ENCODE measurements at places on chromosomes 1 and 21.

- DNase-seq: no peak
Observed at GRCh38 chr1:47409311-47410067, 6.6 kb upstream of the FOXE3 start.

- no peak for DNase-seq
Observed at GRCh38 chr1:153872331-153872730, 50.4 kb downstream of the GATAD2B start.

GRCh38 chr1:3368711-3369445, 85.6 kb upstream of the ARHGEF16 start:
- no peak for DNase-seq

DNA sequence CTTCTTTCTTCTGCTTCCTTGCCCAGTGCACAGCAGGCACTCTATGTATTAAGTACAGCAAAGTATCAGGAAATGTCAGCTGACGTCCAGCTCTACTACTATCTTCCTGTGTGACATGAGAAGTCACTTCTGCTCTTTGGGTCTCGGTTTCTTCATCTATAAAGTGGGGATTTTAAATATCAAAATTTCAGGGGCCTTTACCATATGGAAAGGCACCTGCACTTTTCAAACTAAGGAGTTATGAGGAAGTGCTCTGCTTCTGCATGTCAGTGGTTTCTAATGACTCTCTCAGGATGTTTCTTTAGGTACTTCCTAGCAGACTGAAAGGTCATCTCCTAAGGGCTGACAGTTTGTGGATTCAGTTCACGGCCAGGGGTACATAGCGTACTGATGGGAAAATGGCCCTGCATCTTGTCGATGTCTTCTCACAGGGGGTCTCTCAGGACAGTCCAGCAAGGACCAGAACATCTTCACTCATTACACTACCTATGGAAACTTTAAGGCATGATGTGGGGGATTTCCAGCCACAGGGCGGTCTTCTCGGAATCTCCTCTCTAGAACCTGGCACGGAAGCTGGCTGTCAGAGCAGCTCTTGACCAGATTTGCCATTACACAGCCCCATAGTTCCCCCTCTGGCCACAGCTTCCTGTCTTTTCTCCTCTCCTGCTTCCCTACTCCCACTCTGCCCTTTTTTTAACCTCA, 42.0 kb upstream of the MTF1 start:
- DNase-seq: no peak

GRCh38 chr1:204988196-204988595, 54.8 kb upstream of the CNTN2 start:
- no peak for DNase-seq

GRCh38 chr1:19232524-19232846, 18.8 kb downstream of the EMC1 start:
- no peak for DNase-seq

DNA sequence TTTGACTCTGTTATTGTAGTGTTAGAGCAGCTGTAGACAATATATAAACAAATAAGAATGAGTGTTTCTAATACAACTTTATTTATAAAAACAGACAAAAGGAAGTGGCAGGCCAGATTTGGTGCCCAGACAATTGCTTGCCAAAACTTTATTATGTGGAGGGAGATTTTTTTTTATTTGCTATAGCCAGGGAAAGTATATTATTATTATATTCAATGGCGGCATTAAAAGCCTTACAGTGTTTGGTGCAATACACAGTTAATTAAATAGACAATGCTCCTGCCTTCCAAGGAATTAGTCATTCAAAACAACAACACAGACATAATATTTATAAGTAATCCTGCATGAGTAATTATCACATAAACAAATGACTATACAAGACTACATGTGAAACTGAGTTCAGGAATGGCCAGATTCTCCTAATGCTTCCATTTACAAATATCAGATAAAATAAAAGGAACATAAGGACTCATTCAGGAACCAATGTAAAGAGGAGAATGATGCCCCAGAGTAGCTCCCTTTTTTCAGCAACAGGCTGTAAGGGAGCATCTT, 10.6 kb upstream of the RC3H1 start:
- DNase-seq: no peak

DNA sequence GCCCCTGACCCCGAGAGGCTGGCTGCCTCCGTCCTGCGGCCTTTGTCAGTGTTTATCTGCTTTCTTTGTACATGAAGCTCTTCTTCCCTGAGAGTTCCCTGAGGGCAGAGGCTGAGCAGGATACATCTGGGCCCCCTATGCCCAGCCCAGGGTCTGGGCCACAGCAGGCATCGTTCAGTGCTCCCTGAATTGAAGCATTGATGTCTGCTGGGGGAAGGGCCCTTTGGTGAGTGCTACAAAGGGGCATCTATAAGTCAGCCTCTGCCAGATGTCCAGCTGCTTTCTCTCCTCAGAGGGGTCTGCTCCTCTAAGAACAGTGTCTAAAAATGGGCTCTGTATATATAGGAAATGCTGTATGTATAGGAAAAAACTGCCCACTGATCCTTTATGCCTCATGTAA, 2.1 kb downstream of the HEYL start:
- DNase-seq: no peak

- DNase-seq: no peak
Observed at GRCh38 chr1:76410499-76410898, 336.0 kb downstream of the ST6GALNAC3 start.

DNA sequence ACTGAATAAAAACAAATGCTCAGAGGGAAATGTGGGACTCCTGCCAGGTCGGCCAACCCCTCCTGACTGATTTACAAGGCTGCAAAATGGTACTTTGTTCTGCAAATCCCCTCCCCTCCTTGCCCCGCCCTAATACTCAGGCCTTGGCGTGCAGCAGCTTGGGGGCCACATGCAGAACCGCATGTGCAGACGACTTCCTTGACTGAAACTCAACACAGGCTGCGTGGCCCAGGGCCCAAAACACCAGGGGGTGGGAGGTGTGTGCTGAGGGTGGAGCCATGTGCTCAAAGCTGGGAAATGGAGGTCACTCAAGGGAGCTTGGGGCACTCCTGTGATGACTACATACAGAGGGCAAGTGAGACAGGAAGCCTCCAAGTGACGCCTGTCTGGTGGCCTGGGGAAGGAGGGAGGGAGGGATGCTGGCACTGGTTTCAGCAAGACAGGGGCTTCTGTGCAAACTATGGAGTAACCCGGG, 87.2 kb downstream of the MRPL37 start:
- peak; percentile 77 for DNase-seq

GRCh38 chr1:67214420-67215174, 48.3 kb downstream of the IL23R start:
- DNase-seq: no peak

- peak; percentile 18 for DNase-seq
Observed at GRCh38 chr1:236868625-236869467, 73.8 kb downstream of the MTR start.

- no peak for DNase-seq
Observed at GRCh38 chr1:201137579-201138310, 10.8 kb upstream of the ASCL5 start.

GRCh38 chr1:15324869-15325335, 77.9 kb downstream of the FHAD1 start:
- no peak for DNase-seq
